ENCODE measurements at places on chromosomes 11 and 22.

GRCh38 chr22:25213221-25213620, 6.2 kb upstream of the CRYBB2 start:
- DNase-seq: no peak

GRCh38 chr11:58254936-58255335, 13.1 kb downstream of the OR10W1 start:
- no peak for DNase-seq

DNA sequence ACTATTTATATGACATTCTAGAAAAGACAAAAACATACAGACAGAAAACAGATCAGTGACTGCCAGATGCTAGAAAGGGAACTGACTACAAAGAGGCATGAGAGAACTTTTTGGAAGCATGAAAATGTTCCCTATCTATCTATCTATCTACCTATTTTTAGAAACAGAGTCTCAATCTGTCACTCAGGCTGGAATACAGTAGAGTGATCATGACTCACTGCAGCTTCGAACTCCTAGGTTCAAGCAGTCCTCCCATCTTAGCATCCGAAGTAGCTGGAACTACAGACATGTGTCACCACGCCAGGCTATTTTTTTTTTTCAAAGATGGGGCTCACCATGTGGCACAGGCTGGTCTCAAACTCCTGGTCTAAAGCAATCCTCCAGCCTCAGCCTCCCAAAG, 6.9 kb downstream of the SBF2 start:
- no peak for DNase-seq

DNA sequence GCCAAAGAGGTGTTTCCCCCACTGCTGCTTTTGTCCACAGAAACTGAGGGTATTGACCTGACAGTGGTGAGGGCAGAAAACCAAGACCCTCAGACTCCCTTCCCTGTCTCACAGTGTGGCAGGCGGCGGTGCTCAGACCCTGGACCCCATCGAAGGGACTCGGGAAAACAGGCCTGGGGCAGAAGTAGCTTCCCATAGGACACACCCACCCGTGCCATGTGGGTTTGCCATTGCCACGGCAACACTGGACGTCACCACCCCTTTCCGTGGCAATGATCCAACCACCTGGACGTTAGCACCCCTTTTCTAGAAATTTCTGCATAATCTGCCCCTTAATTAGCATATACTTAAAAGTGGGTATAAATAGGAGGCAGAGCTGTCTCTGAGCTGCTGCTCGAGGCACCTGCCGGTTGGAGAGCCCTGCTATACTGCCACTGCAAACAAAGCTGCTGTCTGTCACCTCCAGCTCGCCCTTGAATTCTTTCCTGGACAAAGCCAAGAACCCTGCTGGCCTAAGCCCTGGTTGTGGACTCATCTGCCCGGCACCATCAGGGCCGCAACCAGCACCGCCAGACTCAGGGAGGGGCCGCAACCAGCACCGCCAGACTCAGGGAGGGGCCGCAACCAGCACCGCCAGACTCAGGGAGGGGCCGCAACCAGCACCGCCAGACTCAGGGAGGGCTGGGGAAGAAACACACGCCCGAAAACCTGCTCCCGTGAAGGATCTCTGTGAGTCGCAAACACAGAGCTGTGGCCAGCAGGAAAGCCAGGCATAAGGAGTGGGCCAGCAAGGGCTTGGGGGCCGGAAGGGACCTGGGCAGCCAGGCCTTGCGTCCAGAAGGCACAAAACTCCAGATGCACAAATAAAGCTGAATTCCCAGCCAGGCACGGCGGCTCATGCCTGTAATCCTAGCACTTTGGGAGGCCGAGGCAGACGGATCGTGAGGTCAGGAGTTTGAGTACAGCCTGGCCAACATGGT, 10.4 kb downstream of the MLC1 start:
- no peak for DNase-seq

Measured in fibroblast of skin of left quadriceps (primary cell).